Endodermal cell (in vitro differentiated cells): ENCODE measurements at places on chromosomes 2 and 18. TPM values are rescaled to one million over a fixed set of nuclear protein-coding genes. Genes with fewer than 3 reads are reported as not detected.

- H3K27ac ChIP-seq: no peak overlapping the region
- no peaks in the 10 kb centered on the region for H3K4me1 ChIP-seq
These were observed 11.3 kb upstream of the RPL31 start for GRCh38 chr2:100990650-100991403.

DNA sequence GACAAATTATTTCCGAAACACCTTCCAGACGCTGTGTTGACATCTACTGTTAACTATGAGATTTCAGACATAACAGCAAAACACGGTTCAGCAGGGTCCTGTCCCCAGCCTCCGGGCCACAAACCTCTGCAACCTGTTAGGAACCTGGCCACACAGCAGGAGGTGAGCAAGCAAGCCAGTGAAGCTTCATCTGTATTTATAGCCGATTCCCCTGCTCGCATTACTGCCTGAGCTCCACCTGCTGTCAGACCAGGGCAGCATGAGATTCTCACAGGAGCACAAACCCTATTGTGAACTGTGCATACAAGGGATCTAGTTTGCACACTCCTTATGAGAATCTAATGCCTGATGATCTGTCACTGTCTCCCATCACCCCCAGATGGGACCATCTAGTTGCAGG is 31.1 kb downstream of the NDUFA10 start:
- H3K36me3 ChIP-seq: peaks cover 37% of the 10 kb centered on the region
- H3K4me3 ChIP-seq: no peak overlapping the region
- DNase-seq: no peak
- no peaks in the 10 kb centered on the region for H3K27me3 ChIP-seq
- no peaks in the 10 kb centered on the region for H3K4me1 ChIP-seq
- H3K27ac ChIP-seq: no peak overlapping the region

DNA sequence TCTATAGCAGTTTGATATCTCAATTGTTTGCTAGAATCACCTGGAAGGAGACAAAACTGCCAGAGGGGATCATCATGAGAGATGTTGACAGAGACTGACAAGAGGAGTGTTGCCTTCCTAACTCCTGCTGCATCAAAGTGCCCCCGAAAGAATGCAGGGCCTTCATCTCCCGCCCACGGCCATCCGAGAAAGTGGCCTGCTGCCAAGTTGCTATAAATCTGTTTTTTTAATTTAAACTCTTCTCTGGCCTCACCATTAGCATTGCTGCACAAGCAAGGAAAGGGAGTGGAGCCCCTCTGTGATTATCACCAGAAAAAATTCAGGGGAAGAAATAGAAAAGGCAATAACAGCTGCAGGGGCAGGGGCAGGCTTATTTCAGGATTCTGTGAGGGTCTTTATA is 238.1 kb upstream of the EPHA4 start:
- peak overlapping the region; percentile 48 for H3K27ac ChIP-seq
- peaks cover 7% of the 10 kb centered on the region for H3K4me1 ChIP-seq
- no peaks in the 10 kb centered on the region for H3K36me3 ChIP-seq
- H3K27me3 ChIP-seq: no peaks in the 10 kb centered on the region

Gene IL1A
- 0.50 and 0.73 TPM in 2 replicates for total RNA-seq

Gene DLX1
- not detected in 2 replicates for total RNA-seq

Gene CTLA4
- total RNA-seq: not detected in 3 replicates

Gene MAPRE2
- total RNA-seq: 13.6 to 15.6 TPM (median 15.2 TPM) in 3 replicates
